ENCODE measurements at places on chromosomes 12 and 14. TPM values are rescaled to one million over a fixed set of nuclear protein-coding genes. Genes with fewer than 3 reads are reported as not detected.

DNA sequence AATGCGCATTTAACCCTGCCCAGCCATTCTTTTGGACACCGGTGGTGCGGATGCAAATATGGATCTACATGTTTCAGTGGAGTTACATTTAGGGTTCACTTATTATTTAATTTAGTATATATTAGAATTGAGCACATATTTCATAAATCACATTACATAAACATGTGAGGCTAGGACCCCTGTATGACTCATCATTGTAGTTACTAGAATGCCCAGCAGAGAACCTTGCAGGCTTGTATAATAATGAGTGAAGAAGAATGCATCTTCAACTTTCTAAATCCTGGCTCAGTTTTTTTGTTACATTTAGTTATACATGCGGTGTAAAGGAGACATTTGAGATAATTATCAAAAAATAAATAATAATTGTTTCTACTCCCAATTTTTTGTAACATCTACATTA is 369.0 kb downstream of the ATP23 start:
- no peak for DNase-seq

DNA sequence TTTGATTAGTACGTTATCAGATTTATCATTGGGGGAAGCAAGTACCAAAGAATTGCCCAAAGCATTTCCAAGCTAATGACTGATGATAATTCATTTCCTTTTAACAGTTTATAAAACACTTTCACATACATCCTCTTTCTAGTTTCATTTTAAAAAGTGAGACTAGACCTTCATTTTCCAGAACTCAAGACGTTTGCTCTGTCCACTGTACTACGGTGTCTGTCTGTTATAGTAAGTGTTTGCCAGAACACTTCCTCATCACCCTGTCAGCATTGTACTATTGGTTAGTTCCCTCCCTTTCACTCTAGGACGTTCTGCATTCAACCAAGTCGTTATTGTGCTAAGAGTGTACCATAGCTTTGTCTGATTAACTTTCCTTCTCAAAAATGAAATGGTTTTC is 81.7 kb upstream of the TMEM263 start:
- DNase-seq, result no peak

- DNase-seq, result no peak
These were observed 334.1 kb downstream of the DPF3 start for GRCh38 chr14:72559669-72560255.

- no peak for DNase-seq
These were observed 198.2 kb upstream of the PLEKHG7 start for GRCh38 chr12:92504594-92504981.

DNA sequence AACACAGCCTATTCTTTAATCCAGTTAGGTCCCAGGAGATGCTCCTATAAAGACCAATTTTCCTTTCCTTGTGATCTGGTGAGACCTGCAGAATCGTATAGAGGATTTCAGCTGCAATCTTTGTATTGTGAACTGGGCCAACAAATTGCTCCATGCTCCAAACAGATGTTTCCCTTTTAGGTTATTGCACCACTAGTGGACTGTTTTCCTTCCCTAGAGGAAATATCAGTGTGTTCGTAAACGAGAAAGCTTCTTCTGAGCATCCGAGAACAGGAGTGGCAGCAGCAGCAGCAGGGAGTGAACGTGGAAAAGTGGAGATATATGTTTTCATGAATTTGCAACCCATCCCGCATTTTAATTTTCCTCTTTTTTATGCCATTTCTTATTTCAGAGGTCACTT is 344.1 kb upstream of the PDE3A start:
- no peak for DNase-seq

The IL23A gene
- not detected for total RNA-seq

All from omental fat pad (tissue), 4 donors.